ENCODE measurements at places on chromosomes 11 and 22.

- peak; percentile 52 for ATAC-seq
Observed at GRCh38 chr22:37442537-37442936, 15.3 kb upstream of the ELFN2 start.

DNA sequence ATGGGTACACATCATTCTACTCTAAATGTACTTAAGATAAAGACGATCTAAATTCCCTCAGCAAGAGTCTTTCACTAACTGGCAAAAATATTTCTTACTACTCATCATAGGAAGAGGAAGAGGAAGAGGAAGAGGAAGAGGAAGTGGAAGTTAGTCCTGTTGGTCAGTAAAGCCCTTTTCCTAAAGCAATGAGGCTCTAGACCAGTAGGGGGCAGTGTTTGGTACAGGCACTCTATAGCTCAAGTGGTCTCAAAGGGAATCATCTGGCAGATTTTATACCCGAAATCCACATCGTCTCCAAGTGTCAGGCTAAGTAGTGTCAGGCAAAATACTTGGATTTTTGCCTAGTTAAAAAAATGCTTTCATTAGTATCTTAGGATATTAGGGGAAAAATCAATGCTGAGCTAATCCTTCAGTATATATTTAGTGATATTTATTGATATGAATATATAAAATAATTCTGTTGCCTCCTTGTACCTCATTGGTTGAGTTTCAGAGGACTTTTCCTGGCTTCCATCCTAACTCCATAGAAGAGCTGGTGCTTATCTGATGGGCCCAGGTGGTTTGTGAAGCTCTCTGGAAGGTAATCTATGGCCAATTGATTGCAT lies 7.7 kb downstream of the BLID start:
- no peak for ATAC-seq

GRCh38 chr11:133598906-133599305 lies 66.6 kb upstream of the OPCML start:
- no peak for ATAC-seq

- ATAC-seq = no peak
Observed at GRCh38 chr11:773425-773824, 3.9 kb downstream of the GATD1 start.

- ATAC-seq = no peak
Observed at GRCh38 chr11:95108671-95109551, 19.3 kb downstream of the ENDOD1 start.

All from activated T-helper 17 cell treated with anti-CD3 and anti-CD28 coated beads, Interleukin-2, amount 50 U/mL, for 72 hours (primary cell).